Vagina (tissue), 2 donors: ENCODE measurements at places on chromosomes 11 and 22.

DNA sequence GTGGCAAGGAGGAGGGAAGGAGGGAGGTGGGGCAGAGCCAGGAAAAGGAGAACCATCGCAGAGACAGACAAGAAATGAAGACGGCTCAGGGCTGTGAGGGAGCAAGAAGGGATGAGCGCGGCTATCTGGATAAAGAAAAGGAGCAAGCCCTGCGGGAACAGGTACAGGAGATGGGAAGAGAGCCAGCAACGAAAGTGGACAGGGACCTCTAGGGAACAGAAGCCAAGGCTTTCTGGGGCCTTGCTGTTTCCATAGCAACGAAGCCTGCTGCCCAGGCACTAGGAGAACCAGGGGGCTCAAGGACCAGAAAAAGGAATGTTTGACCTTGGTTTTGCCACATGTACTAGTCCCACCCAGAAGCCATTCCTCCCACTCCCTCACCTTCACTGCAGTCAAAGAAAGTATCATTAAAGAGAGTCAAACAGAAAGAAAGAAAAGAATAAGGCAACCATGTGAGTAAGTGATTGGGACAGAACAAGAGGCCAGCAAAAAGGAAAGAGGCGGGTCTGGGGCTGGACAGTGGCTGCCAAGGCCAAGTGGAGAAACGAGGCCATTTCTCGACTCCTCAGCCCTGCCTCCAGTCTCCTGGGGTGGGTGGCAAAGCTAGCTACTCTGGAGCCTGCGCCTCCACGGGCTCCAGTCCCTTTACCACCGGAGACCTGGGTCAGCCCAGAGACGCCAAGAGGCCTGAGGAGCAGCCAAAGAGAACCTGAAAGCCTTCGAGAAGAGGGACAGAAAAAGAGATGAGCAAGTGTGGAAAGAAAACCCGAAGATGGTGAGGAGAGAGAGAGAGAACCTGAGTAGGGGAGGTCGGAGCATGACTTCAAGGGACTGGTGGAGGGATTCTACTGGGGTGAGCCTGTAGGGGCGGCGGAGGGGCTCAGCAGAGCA is 35.1 kb downstream of the NRXN2 start:
- H3K27me3 ChIP-seq, result no peaks in the 10 kb centered on the region
- H3K4me1 ChIP-seq, result peaks cover 18% of the 10 kb centered on the region
- H3K27ac ChIP-seq, result peak overlapping the region; percentile 77
- DNase-seq, result no peak
- peak overlapping the region; percentile 36 for H3K4me3 ChIP-seq
- H3K36me3 ChIP-seq, result no peaks in the 10 kb centered on the region

- H3K27ac ChIP-seq, result no peak overlapping the region
- DNase-seq, result no peak
These were observed 68.4 kb downstream of the TCF20 start for GRCh38 chr22:42202048-42202447.

GRCh38 chr22:37218771-37219411 is 6.6 kb upstream of the SSTR3 start:
- no peaks in the 10 kb centered on the region for H3K36me3 ChIP-seq
- DNase-seq, result no peak
- H3K27ac ChIP-seq, result no peak overlapping the region
- H3K4me1 ChIP-seq, result no peaks in the 10 kb centered on the region

- H3K27ac ChIP-seq, result no peak overlapping the region
- no peaks in the 10 kb centered on the region for H3K27me3 ChIP-seq
- no peak for DNase-seq
- H3K4me3 ChIP-seq, result no peak overlapping the region
These were observed 1077.9 kb downstream of the DLG2 start for GRCh38 chr11:84549217-84549616.
